ENCODE measurements at places on chromosomes 4 and X.
A peak's percentile ranks its signal among the peaks of the same experiment; 100 is the strongest.

DNA sequence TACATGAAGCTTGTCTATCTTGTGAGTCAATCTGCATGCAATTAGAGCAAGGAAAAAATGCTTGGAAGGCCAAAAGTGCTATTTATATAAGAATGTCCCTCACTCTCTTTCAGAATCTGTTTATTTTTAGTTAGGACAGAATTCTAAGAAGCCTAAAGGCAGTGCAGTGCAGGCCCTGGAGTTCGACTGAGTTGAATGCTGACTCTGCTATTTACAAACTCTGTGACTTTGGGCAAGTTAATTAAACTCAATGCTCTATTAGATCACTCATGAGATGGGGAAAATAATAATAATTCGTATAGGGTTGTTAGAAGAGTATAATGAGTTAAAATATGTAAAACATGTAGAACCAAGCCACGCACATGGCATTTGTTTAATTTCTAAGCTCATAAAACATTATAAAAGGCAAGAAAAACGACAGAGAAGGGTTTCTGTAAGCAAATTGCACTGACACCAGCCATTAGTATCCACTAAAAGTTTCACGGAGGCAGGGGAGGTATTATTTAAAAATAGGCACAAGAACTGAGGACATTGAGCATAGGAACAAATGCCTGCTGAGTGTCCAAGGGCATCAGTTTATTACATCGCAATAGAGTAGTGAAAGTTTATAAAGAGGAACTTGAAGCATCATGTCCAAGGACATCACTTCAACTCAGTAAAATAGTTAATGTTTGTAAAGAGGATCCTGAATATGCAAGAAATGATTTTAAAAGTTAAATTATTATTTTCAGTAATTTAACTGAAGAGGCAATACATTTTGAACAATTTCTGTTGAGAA, 115.0 kb upstream of the INPP4B start:
- DNase-seq: no peak

- DNase-seq: no peak
Observed at GRCh38 chrX:41189156-41189555, 103.9 kb downstream of the USP9X start.

DNA sequence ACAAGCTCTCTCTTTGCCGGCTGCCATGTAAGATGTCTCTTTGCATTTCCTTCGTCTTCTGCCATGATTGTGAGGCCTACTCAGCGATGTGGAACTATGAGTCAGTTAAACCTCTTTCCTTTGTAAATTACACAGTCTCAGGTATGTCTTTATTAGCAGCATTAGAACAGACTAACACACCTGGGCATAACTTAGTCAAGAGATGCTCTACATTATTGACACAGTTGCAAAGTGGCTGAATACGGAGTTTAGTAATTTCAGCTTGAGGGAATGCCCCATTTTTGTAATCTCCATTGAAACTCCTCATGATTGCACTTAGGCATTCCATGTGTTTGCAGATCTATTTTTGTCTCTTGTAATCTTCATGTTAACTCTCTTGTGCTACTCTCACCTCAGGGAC, 299.5 kb upstream of the HAND2 start:
- DNase-seq: no peak

GRCh38 chrX:37922928-37923327, 75.6 kb upstream of the DYNLT3 start:
- no peak for DNase-seq

DNA sequence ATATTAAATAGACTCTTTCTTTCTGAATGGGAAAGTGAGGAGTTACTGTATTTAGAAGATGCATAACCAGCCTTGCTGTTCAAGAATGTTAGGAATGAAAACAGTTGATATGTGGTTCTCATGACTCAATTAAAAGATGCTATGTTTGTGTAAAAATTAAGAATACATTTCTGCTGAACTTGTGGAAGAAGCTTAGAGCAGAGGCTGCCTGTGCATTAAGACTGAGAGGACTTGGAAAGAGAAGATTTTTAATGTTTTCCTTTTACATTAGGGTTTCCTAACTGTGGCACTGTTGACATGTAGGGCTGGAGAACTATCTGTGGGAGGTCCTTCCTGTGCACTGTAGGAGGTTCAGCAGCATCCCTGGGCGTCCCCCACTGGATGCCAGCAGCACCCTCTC, 137.7 kb downstream of the GPR143 start:
- DNase-seq: no peak

- DNase-seq: peak; percentile 76
Observed at GRCh38 chr4:163332526-163333406, at the start of gene NPY1R. Gene NPY1R, minus strand, starts transcription at chr4:163332596. Its CDS starts 6,042 bp downstream, at chr4:163326554.

DNA sequence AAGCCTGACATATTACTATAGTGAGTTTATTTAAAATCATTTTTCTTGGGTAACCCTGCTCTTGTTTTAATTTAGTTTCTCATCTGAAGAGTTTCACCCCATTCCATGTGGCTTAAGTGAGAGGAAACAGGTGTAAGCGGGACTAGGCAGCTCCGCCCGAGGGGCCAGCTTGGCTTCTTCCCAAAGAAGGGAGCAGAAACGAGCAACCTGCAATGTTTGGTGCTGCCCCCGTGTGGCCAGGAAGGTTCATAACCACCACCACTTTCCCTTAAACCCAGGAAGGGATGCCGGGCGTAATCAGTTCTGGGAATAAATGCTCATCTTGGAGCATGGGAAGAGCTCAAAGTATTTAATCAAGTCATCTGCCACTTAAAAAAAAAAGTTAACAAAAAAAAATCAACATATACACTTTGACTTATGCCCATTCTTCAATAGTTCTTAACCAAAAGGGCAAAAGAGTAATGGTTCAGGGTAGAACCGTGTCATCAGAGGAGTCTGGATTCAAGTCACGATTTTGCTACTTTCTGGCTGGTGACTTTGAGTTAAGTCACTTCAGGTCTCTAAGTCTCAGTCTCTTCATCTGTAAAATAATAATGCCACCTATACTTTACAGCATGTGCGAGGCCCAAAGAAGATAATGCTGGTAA, 147.9 kb downstream of the NSUN7 start:
- peak; percentile 35 for DNase-seq

DNA sequence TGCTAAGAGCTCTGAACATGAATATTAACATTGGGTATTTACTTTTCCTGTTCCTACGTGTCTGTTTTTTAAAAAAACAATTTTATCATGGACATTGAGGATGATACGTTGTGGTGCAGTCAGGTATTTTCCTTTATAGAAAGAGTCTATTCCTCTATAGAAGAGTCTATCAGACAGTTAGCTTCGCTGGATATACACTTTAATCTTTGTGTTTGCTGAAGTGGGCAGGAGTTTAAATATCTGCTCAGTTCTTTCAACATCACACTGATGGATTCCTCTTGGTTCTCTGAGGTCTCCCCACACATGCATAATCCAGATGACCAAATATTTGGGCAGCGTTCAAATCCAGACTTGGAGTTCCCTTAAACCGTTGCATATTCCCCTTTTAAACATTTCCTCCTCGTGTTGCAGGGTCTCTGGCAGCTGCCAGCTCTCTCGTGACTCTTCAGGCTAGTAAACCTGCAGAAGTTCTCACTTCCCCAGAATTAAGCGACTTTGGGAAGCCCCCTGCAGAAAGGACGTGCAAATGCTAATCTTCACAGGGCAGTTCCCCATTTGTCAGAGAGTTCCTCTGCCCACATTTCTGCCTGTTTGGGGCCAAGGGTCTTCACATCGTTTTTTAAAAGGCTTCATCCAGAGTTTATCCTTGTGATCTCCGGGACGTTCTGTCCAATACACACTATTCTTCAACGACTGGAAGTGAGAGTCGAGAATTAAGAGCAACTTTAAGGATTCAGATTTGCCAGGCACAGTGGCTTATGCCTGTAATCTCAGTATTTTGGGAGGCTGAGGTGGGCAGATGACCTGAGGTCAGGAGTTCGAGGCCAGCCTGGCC, 20.5 kb upstream of the DHRSX start:
- DNase-seq: no peak

GRCh38 chrX:112094729-112095128, 12.2 kb upstream of the TRPC5 start:
- DNase-seq: no peak

DNA sequence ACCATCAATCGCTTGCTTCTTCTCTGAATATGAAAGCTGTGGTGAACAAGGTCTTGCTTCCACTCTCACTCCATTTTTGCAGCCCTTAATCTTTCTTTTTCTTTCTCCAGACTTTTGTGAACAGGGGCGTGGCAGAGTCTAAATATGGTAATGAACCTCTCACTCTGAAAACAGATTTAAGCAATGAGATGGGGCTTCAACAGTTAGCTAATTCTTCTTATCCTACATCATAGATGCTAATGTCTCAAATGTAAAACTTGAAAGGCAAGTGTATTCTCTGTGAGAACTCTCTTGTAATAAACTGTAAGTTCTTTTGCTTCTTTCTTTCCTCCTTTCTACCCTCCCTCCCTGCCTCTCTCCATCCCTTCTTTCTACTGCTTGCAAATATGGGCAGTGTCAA, 106.5 kb upstream of the ANK2 start:
- DNase-seq: no peak

DNA sequence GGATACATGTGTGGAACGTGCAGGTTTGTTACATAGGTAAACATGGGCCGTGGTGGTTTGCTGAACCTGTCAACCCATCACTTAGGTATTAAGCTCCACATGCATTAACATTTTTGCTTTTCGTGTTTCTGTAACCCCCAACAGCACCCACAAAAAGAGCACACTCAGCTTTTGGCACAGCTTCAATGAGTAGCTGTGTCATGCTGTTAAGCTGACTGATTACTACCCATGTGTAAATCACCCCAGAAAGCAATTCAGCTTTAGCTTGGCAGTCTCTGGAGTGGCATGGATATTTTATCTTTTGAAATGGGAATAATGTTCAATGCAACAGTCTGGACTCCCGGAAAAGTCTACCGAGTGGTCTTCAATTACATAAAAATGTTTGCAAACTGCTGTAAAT, 734.3 kb downstream of the STIM2 start:
- DNase-seq: no peak

GRCh38 chr4:8838961-8839431, 32.6 kb downstream of the HMX1 start:
- DNase-seq: no peak

- peak; percentile 30 for DNase-seq
Observed at GRCh38 chr4:101864660-101865059, 74.1 kb downstream of the BANK1 start.

- DNase-seq: no peak
Observed at GRCh38 chrX:130771230-130771629, 131.8 kb downstream of the ENOX2 start.

DNA sequence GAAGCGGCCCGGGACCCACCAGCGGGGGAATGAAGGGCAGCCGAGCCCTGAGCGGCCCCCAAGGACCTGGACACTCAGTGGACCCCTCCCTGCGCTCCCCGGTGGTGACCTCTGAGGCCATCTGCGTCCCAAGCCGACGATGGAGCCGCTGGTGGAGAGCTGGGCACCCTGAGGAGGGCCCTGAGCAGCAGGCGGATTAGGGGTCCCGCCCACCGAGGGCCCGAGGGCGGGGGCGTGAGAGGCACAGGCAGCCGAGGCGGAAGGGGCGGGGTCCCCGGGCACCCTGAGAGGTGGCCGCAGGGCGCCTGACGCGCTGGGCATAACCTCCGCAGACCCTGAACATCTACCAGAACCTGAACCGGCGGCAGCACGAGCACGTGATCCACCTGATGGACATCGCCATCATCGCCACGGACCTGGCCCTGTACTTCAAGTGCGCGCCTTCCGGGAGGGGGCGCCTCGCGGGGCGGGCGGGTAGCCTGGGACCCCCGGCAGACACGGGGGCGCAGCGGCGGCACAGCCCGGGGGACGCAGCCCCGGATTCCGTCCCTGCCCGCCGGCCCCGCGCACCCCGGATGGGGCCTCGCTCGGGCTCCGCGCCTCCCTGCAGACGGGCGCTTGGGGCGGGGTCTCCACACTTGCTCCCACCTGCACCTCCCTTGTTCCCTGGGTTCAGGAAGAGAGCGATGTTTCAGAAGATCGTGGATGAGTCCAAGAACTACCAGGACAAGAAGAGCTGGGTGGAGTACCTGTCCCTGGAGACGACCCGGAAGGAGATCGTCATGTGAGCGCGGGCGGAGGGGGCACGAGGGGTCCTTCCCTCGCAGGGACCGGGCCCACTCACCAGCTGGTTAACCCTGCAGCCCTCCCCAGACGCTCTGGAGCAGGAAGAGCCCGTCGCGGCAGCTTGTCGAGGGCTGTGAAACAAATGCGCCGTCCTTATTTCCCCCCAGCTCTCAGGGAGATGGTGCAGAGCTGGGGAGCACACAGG, 10.3 kb downstream of the ATP5ME start:
- DNase-seq: no peak

- DNase-seq: no peak
Observed at GRCh38 chr4:134537701-134538100, 336.1 kb upstream of the PABPC4L start.

DNA sequence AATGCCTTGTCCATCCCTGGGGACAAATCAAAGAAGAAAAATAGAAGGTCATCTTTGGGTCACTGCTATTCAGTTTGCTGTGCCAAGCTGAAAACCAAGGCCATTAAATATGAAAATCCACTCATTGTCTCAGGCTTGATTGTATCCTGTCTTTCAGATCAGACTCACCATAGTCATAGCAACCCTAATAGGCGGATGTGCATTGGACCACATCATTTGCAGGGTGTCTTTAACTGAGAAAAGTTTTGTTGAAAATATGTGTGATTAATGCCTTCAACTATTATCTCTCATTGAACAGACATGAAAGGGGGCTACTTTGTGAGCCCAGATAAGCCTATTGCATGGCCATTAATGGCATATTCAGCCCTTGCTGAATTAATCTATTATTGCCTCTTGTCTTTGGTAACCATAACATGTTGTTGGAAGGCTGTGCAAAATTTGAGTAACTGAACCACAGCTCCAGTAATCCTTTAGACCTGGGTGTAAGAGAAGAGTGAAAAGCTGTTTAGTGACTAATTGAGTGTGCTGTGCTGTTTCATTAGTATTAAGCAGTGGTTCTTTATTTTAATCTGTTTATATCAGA, 453.6 kb upstream of the EPHA5 start:
- DNase-seq: no peak

DNA sequence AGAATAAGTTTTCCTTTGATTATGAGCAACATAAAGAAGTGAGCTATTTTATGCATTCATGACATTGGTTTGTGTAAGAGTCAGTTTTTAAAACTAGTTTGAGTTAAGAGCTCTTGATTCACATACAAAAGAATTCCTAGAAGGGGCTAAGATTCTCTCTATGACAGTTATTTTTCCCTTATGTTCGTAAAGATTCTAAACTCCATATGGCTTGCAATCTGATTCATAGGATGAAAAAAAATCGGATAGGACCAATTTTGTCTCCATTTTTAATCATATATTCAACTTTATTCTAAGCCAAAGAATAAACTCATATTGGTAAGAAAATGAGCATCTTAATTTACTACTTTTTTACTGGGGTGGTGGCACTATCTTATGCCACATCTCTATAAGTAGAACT, 79.4 kb downstream of the NAP1L3 start:
- DNase-seq: no peak

DNA sequence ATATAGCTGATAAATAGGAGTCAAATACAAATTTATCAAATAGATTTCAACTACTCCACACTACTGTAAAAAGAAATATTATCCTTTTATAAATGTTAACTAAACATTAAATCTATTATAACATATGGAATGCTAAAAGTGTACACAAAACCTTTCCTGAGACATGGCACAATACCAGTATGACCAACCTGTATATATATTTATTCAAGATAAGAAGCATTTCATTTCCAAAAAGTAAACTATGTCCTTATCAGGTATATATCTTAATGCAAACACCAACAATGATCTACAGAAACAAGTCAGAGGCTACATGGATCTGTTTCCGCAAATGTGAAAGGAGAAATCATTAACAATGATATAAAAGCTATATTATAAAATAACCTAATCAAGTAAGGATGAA, 37.8 kb downstream of the WNK3 start:
- no peak for DNase-seq

GRCh38 chr4:85741921-85742591, 267.1 kb downstream of the ARHGAP24 start:
- no peak for DNase-seq

- no peak for DNase-seq
Observed at GRCh38 chr4:29390921-29391320, 1329.2 kb upstream of the PCDH7 start.

All from foreskin keratinocyte (primary cell).